CD8-positive, alpha-beta memory T cell (primary cell): ENCODE measurements at places on chromosomes 13 and 19.

DNA sequence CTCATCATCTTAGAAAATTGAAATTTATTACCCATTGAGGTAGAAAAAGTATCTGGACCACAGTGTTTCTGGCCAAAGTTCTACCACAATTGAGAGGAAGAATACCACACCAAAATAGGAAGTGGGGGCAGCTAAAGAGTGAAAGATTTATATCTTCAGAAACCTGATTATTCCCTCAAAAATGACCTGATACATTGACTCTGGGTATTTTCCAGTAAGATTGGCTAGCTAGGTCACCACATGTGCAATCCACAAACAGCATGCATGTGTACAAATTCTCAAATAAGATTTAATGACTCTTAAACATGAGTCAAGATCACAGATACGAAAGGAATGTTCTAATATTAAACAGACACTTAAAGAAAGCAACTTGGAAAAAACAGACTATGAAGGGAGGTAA, 1516.2 kb upstream of the PCDH20 start:
- DNase-seq: no peak

DNA sequence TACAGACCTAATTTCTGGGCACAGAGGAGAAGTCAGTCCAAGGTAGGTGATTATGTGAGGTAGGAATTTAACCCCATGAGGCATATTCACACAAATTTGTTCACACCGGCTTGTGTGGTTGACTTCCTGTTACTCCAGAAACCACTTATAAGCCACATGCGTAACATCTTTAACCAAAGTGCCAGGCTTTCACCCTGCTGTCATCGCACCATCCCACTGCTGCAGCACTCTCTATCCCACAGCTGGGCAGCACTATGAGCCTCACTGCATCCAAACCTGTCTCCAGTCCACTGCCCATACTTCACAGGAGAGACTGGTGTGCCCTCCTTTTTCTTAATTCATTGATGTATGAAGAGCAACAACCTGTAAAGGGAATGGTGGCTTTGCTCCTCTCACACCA, 128.2 kb upstream of the ARGLU1 start:
- no peak for DNase-seq

DNA sequence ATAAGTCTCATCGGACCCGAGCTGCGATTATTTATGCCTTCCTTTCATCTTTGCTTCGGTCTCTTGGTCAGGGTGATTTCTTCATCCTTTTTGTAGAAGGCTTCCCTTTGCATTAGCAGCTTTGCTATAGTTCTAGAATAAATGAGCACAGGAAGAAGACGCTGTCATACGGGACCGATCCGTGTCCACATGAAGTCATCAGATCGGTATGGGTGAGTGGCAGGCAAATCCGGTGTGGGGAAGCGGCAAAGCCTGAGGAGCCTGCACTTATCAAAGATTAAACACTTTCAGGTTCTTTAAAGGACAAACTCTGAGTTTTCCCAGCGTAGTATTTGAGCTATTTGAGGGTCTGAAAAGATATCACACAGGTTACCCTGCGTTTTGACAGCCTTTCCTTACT, 119.3 kb downstream of the IRS2 start:
- DNase-seq: no peak

GRCh38 chr19:31419871-31420445, 70.7 kb upstream of the TSHZ3 start:
- DNase-seq: no peak

DNA sequence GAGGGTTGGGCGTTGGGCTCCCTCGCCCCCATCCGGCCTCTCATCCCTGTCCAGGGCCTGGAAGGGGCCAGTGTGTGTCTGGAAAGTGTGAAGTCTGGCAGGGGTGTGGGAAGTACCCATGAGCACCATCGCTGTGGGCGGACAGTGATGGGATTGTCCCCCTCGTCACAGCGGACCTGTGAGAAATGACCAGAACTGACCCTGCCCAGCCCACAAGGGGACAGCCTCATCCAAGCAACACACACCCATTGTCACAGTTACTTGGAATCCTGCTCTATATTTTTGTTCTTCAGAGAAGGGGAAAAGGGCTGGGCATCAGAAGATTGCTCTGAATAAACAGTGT, 18.6 kb downstream of the MCF2L start:
- DNase-seq: no peak

DNA sequence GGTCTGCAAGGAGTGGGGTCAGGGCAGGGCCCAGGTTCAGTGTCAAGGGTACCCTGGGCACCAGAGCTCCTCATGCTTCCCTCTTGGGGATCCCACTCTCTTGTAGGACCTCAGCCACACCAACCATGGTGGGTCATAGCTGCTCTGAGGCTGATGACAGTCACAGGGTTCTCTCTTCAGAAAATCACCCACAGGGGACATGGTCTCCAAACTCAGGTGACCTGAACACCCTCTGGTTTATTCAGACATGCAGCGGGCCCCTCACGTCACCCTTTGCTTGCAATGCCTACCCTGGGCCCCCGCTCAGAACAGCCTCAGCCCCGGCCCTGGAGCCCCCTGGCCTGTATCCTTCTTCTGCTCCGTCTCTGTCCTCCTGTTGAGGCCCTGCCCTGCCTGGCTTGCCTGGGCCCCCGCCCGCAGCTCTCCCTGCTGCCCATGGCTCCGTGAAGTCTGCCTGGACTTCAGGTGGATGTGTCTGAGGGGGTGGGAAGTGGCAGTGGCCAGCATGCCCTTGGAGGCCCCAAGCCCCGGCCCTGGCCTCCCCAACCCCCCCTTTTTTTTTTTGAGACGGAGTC, 20.4 kb downstream of the CHERP start:
- DNase-seq: no peak

- DNase-seq: no peak
These were observed 38.6 kb upstream of the TSHZ3 start for GRCh38 chr19:31387717-31388301.

DNA sequence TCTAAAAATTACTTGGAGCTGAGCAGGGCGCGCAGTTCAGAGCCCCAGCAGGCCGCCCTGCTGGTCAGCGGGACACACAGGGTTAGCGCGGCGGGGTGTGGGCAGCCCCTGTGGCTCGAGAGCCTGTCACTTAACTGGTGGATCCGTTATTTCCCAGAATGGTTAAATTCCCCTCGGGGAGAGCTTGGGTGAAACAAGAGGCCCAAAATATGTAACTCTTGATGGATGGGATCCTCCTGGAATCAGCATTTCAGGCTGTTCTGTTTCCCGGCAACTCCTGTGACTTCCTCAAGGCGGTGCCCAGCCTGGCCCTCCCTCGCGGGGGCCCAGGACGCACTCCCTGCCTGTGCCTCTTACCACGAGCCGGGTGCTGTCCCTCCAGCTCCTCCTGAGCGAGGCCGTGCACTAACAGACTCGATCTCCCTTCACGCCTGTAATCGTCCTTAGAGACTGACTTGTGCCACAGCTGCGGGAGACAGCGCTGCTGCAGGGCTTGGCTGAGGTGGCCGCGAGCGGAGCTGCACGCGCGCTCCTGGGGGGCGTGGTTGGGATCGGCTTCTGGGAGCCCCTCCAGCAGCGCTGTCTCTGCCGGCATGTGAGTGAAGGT, 9.7 kb downstream of the PTBP1 start:
- DNase-seq: no peak

DNA sequence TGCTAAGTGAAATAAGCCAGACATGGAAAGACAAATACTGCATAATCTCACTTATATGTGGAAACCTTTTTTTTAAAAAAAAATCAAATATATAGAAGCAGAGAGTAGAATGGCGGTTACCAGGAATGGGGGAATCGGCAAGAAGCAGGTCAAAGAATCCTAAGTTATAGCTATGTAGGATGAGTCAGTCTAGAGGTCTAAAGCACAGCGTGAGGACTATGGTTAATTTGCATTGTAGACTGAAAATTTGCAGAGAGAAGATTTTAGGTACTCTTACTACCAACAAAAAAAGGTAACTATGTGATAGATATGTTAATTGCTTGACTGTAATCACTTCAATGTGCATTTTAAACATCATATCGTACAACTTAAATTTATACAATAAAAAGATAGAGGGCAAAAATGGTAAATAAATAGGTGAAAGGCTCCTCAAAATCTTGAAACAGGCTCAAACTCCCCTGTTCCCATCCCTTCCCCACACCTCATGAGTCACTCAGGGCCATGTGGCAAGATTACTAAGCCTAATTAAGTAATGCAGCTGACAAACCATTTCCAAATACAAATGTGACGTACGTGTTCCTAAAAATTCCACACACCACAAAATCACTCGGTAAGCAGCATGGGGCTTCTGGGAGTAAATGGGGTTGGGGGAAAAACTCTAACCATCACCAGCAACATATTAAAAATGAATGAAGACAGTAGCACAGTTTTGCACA, 159.0 kb downstream of the USP12 start:
- DNase-seq: no peak

GRCh38 chr13:20709782-20710181, 6.3 kb downstream of the IL17D start:
- DNase-seq: no peak

- no peak for DNase-seq
These were observed 38.6 kb downstream of the ELL start for GRCh38 chr19:18483119-18483890.

DNA sequence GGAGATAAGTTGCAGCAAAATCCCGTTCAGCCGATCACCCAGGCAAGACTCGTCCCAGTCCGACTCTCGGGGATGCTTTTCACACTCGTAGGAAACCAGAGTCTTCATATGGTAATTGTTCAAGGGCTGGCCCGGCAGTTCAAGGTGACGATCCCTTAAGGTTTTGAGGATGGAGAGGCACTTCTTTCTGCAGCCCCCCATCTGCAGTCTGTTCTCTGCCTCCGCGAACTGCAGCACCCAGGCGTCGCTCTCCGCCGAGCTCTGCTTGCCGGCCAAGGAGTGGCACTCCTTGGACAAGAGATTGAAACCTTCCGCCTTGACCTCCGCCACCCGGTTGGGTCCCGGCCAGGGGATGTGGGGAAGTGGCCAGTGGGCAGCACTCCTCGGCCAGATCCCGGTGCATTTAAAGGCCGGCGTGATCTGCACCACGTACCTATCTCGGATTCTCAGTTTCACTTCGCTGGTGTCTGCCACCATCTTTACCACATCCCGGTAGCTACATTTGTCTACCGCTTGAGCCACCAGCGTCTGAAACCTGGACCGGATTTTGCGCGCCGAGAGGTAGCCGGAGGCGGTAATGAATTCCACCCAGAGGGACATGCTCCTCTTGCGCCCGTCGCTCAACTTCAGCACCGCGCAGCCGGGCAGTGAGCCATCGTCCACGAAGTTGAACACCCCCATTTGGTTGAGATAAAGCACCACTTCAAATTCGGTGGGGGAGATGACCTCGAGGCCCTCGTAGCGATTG, 1.1 kb downstream of the MAB21L1 start:
- DNase-seq: no peak
